Coronary artery (tissue), 2 donors: ENCODE measurements at places on chromosomes 3 and 15.

- no peak for DNase-seq
These were observed 26.2 kb downstream of the HES1 start for GRCh38 chr3:194162070-194162678.

DNA sequence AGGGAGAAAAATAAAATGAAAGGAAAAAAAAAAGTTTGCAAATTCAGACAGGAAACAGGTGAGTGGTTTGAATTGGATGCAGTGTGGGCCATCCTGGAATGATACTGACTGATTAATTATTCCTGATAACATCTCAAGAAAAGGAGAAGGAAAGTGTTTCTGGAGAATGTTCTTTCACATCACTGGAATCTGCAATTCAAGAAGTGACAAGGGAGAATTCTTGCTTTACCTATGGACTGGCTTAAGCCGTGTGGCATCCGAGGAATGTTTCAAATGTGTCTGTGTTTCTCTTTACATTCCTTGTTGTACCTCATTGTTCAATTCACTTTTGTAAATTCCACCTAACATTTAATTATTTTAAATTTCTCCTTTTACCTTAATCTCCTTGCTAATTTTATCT lies 465.0 kb downstream of the EPHB1 start:
- DNase-seq: no peak

DNA sequence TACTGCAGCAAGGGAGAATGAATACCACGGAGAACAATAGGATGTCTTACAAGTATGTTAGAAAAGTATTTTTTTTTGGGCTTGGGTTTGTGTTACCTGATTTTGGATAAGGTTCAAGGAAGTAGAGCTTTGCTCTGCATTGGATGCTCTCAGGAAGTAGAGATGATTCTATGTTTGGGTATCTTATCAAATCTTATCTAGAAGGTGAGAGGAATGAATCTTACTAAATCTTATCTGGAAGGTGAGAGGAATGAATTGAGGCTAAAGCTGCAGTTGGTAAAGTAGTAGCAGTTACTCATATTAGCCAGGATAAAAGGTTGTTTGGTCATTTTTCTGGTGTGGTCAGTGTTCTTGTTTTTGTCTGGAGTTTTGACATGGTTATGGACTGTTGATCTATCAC lies 17.4 kb downstream of the TFG start:
- no peak for DNase-seq

DNA sequence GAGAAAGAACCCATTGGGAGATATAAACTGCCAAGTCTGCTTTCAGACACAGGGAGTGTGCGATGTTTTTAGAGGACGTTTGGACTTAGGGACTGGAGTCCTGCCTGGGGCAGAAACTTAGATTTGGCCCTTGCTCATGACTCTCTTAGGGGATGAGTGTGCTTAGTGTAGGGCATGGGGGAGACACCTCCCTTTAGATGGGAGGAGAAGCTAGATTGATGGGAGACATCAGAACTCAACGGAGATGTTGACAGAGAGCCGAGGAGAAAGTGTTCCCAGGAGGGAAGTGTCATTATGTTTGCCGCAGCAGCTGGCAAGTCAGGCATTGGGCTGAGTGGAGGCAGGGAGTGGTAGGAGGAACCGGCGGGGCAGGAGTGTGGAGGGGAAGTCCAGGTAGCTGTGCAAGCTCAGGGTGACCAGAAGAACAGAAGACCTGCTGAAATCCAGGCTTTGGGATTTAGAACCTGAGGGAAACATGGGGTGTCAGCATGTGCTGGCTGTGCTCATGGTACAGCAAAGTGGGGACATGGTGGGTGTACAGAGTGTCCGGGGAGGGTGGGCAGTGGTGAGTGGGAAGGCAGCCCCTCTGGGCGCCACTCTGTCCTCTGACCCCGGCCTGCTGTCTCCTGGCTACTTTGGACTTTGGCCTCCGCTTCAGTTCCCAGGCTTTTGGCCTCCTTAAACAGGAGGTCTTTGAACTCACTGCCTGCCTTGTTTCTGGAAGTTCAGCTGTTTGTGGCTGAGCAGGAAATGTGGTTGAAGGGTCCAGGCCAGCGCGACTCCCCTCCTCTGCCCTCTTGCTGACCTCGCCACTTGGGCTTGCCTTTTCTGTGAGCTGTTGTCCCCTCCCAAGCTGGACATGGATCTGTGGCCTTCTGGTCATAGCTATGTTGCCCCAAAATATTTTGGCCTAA lies 324.0 kb upstream of the LRRFIP2 start:
- no peak for DNase-seq

GRCh38 chr15:96502196-96502595 lies 171.7 kb downstream of the NR2F2 start:
- DNase-seq: no peak

- peak; percentile 83 for DNase-seq
These were observed 683 bp downstream of the UBE2Q2 start for GRCh38 chr15:75843678-75844581.

DNA sequence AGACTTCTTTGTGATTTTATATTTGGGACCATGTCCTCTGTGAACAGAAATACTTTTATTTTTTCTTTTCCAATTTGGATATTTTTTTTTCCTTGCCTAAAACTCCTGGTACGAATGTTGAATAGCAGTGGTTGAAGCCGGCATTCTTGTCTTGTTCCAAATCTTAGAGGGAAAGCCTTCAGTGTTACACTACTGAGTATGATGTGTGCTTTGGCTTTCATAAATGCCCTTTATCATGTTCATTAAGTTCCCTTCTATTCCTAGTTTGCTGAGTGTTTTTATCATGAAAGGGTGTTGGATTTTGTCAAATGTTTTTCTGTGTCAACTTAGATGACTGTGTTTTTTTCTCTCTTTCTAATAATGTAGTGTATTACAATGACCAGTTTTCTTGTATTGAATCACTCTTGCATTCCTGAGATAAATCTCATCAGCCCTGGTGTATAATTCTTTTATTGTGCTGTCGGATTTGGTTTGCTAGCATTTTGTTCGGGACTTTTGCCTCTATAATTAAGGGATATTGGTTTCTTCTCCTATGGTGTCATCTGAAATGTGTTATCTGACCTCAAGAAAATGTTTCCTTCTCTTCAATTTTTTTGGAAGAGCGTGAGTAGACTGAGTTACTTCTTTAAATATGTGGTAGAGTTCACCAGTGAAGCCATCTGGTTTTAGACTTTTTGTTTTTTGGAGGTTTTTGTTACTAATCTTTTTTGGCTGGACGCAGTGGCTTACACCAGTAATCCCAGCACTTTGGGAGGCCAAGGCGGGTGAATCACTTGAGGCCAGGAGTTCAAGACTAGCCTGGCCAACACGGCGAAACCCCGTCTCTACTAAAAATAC lies 33.3 kb downstream of the MAP1A start:
- DNase-seq: no peak

GRCh38 chr3:127751163-127751621 lies 71.1 kb downstream of the MGLL start:
- no peak for DNase-seq
